Transverse colon (tissue), 4 donors: ENCODE measurements at places on chromosomes 3 and 15. TPM values are rescaled to one million over a fixed set of nuclear protein-coding genes. Genes with fewer than 3 reads are reported as not detected.

- no peaks in the 10 kb centered on the region for H3K4me1 ChIP-seq
- no peak overlapping the region for H3K27ac ChIP-seq
- no peaks in the 10 kb centered on the region for H3K27me3 ChIP-seq
- H3K36me3 ChIP-seq, result no peaks in the 10 kb centered on the region
- no peak overlapping the region for H3K4me3 ChIP-seq
Measured at GRCh38 chr3:166518040-166518439, 680.8 kb upstream of the BCHE start.

DNA sequence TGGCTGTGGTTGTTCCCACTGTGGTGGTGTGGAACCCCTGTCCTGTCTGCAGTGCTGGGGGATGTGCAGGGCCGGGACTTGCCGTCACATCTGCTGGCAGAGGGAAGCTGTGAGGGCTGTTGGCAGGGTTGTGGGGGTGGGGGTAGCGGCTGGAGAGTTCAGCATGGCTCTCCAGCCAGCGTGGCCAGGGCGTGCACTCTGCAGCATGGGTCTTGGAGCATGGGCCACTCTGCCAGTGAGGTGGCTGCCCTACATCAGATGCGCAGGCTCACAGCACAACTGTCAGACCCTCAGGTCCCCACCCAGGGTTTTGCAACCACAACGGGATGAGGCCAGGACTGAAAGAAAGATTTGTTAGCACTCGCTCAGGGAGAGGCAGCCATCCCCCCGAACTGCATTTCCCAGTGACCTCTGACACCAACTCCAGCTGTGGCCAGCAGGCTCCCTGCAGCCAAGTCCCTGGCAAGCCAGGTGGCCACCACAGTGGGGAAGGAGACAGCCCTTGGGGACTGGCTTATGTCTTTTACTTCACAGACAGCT is 237.7 kb upstream of the LYSMD4 start:
- H3K4me3 ChIP-seq, result no peak overlapping the region
- H3K27ac ChIP-seq, result no peak overlapping the region

LRTM1 gene
- not detected for total RNA-seq

DPPA2 gene
- total RNA-seq, result not detected

GRCh38 chr15:27951191-27951890 is 147.8 kb downstream of the OCA2 start:
- H3K27me3 ChIP-seq, result no peaks in the 10 kb centered on the region
- H3K4me1 ChIP-seq, result no peaks in the 10 kb centered on the region
- H3K36me3 ChIP-seq, result no peaks in the 10 kb centered on the region
- no peak overlapping the region for H3K4me3 ChIP-seq
- DNase-seq, result no peak

DNA sequence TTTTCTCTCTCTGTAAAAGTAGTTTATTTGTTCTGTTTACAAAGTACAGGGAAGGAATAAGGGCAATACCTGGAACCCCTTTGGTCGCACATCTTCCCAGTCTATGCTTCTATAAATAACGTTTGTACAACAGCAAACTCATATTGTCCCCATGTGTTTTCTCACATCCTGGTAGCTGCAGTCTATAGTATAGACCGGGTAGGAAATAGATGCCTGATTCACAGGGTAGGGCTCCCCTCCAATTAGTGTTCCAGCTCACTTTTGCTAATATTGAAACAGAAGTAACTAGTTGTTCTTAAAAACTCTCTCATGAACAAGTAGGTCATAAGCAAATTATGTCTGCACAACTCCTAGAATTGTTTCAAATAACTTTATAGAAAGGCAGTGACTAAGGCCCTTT is 17.7 kb downstream of the ATG7 start:
- H3K27ac ChIP-seq, result peak overlapping the region; percentile 80
- DNase-seq, result no peak
- no peaks in the 10 kb centered on the region for H3K27me3 ChIP-seq
- H3K4me1 ChIP-seq, result peaks cover 12% of the 10 kb centered on the region
- no peak overlapping the region for H3K4me3 ChIP-seq

FMN1 gene
- total RNA-seq, result 102 TPM

DNA sequence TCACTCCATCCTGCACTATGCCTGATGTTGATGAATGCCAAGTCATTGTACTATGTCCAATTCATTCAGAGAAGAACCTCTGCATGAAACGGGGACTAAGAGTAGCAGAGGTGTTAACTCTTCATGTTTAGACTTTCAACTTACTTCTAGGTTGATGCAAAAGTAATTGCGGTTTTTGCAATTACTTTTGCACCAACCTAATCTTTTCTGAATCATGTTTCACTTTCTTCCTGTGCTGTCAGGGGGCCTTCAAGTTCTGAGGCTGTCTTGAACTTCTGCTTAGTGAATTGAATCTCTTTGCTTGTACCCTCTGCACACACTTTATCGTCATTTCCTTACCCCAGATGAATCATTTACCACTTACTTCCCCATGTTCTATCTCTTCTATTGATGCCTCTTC is 636.2 kb downstream of the NAALADL2 start:
- H3K27me3 ChIP-seq, result no peaks in the 10 kb centered on the region
- no peak overlapping the region for H3K27ac ChIP-seq
- no peaks in the 10 kb centered on the region for H3K4me1 ChIP-seq
- H3K36me3 ChIP-seq, result no peaks in the 10 kb centered on the region

CASR gene
- 0.37 TPM for total RNA-seq

GNAT1 gene
- not detected for total RNA-seq

DNA sequence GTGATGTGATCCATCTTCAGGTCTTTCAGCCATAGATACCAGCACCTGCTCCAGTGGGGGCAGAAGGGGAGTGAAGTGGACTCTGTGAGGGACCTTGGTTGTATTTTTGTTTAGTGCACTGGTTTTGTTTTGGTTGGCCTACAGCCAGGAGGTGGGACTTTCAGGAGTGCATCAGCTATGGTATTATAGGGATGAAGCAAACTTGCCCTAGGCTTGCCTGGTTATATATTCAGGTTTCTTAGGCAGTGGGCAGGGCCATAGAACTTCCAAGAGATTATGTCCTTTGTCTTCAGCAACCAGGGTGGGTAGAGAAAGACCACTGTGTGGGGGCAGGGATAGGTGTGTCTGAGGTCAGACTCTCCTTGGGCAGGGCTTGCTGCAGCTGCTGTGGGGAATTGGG is 337.3 kb upstream of the SGO1 start:
- no peaks in the 10 kb centered on the region for H3K4me1 ChIP-seq
- no peak overlapping the region for H3K4me3 ChIP-seq
- no peaks in the 10 kb centered on the region for H3K27me3 ChIP-seq
- no peaks in the 10 kb centered on the region for H3K36me3 ChIP-seq
- no peak overlapping the region for H3K27ac ChIP-seq

DNA sequence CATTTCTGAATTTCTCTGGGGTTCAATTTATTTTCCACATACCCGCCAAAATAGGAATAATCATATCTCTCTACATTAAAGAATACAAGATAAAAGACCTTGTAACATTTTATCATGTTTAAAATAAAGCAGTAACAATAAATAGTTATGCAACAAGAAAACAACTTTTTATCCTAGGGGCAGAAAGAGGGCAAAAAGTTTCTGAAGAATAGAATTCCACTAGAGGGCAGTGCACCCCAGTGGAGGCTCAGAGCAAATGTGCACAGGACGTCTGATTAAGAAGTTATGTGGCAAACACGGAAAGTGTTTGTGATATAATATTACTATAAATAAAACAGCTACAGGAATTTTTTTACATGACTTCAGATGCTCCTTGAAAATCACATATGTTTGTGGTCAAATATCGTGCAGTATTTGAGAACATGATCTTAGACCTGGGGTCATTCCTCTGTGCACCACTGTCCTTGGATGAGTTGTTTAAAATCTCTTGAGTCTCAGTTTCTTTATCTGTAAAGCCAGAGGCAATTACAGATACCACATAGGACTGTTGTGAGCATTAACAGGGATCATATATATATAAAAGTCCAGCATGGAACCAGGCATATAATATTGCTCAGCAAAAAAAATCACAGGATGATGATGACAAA is 13.2 kb upstream of the PIK3R4 start:
- no peaks in the 10 kb centered on the region for H3K4me1 ChIP-seq
- no peak overlapping the region for H3K4me3 ChIP-seq
- H3K27me3 ChIP-seq, result no peaks in the 10 kb centered on the region
- no peak overlapping the region for H3K27ac ChIP-seq

DLL4 gene
- 14.2 TPM for total RNA-seq

FAM174B gene
- 15.4 TPM for total RNA-seq

DNA sequence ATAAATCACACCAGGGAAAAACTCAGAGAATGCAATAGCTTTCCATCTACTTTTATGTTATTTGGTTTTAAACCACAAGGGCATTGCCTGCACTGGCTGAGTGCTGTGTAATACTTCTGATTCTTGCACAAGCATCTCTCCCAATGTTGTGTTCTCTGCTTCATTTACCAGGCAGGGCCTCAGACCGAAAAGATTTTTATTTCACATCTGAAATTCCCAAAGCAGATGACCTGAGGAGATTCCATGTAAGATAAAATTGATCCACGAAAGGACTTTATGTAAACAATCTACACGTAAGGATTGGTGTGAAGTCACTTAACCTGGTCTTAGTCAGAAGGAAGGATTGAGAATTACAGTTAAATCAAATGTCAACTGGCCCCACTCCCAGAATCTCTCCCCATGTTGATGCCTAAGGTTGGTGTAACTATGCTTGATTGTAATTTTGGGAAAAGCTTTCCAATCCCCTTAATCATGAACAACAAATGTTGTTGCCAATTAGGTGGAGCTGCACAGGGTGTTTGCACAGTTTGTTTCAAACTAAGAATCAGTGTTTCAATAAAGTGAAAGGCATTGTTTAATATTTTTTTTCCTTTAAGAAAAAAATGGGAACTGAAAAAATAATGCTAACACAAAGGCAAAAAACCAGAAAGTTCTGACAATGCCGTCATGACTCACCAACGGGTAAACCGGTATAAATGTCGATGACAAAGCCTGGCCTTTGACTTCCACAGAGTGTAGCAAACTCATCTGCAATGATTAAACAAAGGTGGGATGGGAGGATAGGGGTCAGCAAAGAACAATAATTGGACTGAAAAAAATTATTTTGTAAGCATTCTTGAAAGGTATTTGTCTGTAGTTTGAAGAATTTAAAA is 128.6 kb downstream of the DUT start:
- DNase-seq, result no peak
- no peaks in the 10 kb centered on the region for H3K27me3 ChIP-seq
- H3K4me3 ChIP-seq, result no peak overlapping the region
- H3K27ac ChIP-seq, result no peak overlapping the region
- H3K4me1 ChIP-seq, result no peaks in the 10 kb centered on the region
- no peaks in the 10 kb centered on the region for H3K36me3 ChIP-seq

- H3K4me1 ChIP-seq, result no peaks in the 10 kb centered on the region
- no peaks in the 10 kb centered on the region for H3K27me3 ChIP-seq
- H3K36me3 ChIP-seq, result no peaks in the 10 kb centered on the region
- H3K27ac ChIP-seq, result no peak overlapping the region
- DNase-seq, result no peak
Measured at GRCh38 chr3:48141604-48142137, 46.5 kb downstream of the CDC25A start.

MEGF11 gene
- total RNA-seq, result 0.16 TPM

GRCh38 chr3:161766331-161766730 is 269.7 kb downstream of the OTOL1 start:
- no peaks in the 10 kb centered on the region for H3K4me1 ChIP-seq
- no peaks in the 10 kb centered on the region for H3K27me3 ChIP-seq
- no peak overlapping the region for H3K27ac ChIP-seq
- no peak overlapping the region for H3K4me3 ChIP-seq
- no peak for DNase-seq

AGTR1 gene
- 10.2 TPM for total RNA-seq

- peaks cover 15% of the 10 kb centered on the region for H3K36me3 ChIP-seq
- no peak overlapping the region for H3K4me3 ChIP-seq
- no peak overlapping the region for H3K27ac ChIP-seq
- no peaks in the 10 kb centered on the region for H3K4me1 ChIP-seq
- DNase-seq, result no peak
Measured at GRCh38 chr15:42355291-42355690, 4.0 kb upstream of the CAPN3 start.

DNA sequence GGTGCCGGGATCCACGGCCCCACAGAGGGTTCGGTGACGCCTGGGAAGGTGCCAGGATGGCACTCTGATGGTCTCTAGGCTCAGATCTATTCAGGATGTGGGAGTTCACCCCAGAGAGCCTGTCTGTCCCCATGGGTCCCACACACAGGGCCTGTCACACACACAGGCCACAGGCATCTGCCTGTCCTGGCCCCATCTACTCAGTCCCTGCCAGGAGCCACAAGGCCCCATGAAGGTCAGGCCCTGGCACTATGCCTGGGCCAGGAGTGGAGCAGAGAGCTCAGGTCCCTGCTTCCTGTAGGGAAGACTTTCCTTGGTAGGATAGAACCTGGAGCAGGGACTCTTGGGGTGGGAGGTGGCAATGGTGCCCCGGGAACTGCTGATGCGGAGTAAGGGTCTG is 49.0 kb upstream of the FURIN start:
- no peaks in the 10 kb centered on the region for H3K36me3 ChIP-seq
- H3K4me1 ChIP-seq, result peaks cover 24% of the 10 kb centered on the region
- H3K27me3 ChIP-seq, result no peaks in the 10 kb centered on the region
- H3K4me3 ChIP-seq, result no peak overlapping the region
- no peak for DNase-seq

- H3K27ac ChIP-seq, result no peak overlapping the region
- H3K27me3 ChIP-seq, result no peaks in the 10 kb centered on the region
- no peaks in the 10 kb centered on the region for H3K36me3 ChIP-seq
- H3K4me1 ChIP-seq, result peaks cover 57% of the 10 kb centered on the region
- no peak for DNase-seq
Measured at GRCh38 chr3:146513386-146514051, 30.9 kb downstream of the PLSCR1 start.

IL17RE gene
- total RNA-seq, result 178 TPM

GRCh38 chr15:63344731-63345390 is 36.8 kb downstream of the CA12 start:
- H3K4me3 ChIP-seq, result no peak overlapping the region
- H3K27ac ChIP-seq, result no peak overlapping the region
- no peak for DNase-seq
- no peaks in the 10 kb centered on the region for H3K36me3 ChIP-seq

GRCh38 chr3:133910422-133910821 is 14.7 kb upstream of the RAB6B start:
- no peaks in the 10 kb centered on the region for H3K36me3 ChIP-seq
- no peak overlapping the region for H3K4me3 ChIP-seq
- peaks cover 11% of the 10 kb centered on the region for H3K27me3 ChIP-seq
- DNase-seq, result no peak
- no peak overlapping the region for H3K27ac ChIP-seq

DNA sequence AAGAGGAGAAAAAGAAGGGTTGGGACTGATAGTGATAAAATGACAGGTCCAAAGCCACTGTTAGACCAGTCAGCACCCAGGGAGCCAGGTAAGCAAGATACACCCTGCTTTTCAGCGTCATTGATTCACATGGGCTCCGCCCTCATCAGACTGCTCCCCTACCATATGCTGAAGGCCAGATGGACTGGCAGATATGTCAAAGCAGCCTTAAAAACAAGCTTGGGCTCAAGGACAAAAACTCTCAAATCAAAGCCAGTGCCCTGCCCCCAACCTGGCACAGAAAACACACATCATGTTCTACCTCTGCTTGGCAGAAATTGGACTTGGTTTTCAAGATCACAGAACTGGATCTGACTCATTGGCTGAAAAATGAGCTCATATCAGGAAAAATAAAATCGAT is 33.4 kb downstream of the SH3BP5 start:
- DNase-seq, result no peak
- no peak overlapping the region for H3K27ac ChIP-seq
- peaks cover 16% of the 10 kb centered on the region for H3K4me1 ChIP-seq
- no peaks in the 10 kb centered on the region for H3K36me3 ChIP-seq
- no peaks in the 10 kb centered on the region for H3K27me3 ChIP-seq

GRCh38 chr3:8488411-8488810 is 13.2 kb upstream of the LMCD1 start:
- H3K27ac ChIP-seq, result no peak overlapping the region
- no peaks in the 10 kb centered on the region for H3K27me3 ChIP-seq
- H3K36me3 ChIP-seq, result no peaks in the 10 kb centered on the region
- DNase-seq, result no peak
- H3K4me3 ChIP-seq, result no peak overlapping the region
- H3K4me1 ChIP-seq, result no peaks in the 10 kb centered on the region
